ENCODE measurements at places on chromosomes 4 and X.
A peak's percentile ranks its signal among the peaks of the same experiment; 100 is the strongest.

DNA sequence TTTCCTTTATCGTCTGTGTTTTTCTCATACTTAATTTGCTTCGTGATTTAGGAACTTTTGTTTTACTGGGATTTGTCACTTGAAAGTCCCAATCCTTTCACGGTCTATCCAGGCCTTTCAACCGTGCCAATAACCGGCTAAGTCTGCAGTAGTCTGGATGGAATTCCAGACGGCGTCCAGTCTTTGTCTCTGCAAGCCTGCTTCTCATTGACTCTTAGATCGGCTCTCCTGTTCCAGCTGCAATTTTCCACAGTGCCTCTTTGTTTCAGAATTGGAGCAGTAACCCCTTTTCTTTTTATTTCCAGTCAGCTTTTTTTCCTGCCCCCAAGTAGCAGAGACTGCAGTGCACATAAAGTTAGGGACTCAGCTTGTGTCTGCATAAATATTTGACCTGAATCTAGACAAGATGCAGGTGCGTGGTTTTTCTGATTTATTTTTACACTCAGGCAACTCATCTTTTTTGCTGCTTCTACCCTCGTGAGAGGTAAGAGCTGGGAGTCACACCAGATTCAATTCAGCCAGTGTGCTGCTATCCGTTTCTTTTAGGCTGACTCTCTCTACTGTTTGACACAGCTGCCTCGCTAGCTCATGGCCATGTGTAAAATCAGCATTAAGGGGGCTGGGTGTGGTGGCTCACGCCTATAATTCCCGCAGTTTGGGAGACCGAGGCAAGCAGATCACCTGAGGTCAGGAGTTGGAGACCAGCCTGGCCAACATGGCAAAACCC lies 37.4 kb upstream of the DHRSX start:
- DNase-seq = no peak

DNA sequence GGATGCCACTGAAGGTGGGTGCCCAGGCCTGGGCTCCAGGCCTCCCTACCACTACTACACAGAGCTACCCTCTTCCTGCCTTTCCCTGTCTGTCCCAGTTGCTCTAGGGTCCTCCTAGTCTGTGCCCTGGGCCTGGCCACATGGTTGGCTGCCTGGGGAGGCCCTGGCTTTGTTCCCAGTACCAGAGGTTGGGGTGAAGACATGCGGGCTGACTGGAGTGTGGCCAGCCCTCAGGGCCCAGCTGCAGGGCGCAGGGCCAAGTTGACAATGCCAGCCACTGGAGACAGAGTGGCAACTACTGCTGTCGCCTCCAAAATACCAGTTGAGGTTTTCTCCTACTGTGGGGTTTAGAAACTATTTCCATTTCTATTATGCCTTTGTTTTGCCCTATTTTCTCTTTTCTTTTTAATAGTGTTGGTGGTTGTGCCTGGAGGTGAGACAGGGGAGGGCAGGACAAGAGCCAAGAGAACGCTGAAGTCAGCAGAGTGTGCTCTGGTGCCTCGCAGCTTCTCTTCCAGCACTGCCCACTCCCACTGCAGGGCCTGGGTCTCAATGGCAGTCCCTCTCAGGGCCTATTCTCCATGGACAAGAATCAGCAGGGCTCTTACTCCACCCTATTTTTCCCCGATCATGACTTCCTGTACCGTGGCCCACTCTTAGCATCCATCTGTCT lies 32.2 kb upstream of the XPNPEP2 start:
- peak; percentile 39 for DNase-seq

GRCh38 chr4:2929469-2929868 lies 33.7 kb downstream of the NOP14 start:
- DNase-seq = no peak

- no peak for DNase-seq
Measured at GRCh38 chr4:39103291-39103690, 41.3 kb downstream of the KLHL5 start.

DNA sequence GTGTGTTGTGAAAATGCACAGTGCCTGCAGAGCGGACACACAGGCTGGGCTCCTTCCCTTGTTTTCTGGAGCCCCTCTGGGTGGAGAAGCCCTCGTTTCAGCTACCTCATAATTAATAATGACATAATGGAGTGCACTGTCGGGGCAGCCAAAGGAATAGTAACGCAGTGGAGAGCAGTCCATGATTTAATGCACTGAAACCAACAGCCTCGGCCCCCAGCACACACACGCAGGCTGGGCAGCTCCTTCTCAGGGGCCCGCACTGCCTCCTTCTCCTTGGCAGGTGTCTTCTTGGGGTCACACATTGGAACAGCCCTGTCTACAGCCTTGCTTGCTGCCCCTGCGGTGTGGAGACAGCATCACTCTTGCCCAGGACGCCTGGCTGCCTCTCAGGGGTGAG lies 89.2 kb downstream of the DCTD start:
- no peak for DNase-seq

DNA sequence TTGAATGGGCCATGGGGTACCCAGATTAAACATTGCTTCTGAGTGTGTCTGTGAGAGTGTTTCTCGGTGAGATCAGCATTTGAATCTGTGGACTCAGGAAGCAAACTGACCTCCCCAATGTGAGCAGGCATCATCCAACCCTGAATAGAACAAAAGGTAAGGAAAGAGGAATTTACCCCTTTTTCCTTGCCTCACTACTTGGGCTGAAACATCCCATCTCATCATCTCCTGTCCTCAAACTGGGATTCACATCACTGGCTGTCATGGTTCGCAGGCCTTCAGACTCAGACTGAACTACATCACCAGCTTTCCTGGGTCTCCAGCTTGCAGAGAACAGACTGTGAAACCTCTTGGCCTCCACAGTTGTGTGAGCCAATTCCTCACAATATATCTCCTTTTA lies 47.1 kb downstream of the TEC start:
- no peak for DNase-seq

DNA sequence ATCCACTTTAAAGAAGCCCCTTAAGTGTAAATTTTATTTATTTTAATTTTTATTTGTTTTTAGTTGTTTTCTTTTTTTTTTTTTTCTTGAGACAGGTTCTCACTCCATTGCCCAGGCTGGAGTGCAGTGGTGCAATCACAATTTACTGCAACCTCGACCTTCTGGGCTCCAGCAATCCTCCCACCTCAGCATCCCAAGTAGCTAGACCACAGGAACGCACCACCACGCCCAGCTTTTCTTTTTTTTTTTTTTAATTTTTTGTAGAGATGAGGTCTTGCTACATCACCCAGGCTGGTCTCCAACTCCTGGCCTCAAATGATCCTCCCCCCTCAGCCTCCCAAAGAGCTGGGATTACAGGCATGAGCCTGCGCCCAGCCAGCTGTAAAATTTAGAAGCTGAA lies 6.0 kb downstream of the SAT1 start:
- DNase-seq = no peak

DNA sequence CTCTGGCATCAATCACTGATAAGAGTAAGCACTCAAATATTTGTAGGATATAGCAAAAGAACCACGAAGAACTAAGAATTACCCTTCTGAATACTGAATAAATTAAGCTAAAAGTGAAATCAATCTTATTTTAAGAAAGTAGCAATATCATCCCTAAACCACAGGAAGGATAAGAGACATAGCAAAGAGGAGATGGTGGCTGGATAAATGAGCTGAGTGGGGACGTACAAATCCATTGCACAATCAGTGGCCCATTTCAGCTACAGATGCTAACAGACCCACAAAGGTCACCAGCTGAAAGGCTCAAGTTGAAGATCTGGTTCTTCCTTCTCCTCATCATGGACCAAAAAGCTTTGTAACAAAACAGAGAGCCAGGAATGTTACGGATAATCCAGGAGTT lies 77.1 kb downstream of the SLC9A7 start:
- DNase-seq = no peak

DNA sequence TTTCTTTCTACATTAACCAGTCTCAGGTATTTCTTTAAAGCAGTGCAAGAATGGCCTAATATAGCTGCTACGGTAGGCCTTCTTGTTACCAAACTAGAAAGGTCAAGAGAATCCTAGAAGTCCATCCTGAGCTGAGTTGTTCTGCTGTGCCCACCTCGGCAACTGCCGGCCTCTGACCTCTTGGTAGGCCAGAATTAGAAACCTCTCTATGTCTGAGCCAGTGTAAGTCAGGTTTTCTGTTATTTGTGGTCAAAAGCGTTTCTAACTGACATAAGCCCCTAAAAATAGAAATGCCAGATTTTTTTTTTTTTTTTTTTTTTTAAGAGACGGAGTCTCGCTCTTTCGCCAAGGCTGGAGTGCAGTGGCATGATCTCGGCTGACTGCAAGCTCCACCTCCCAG lies 43.1 kb downstream of the SOWAHB start:
- DNase-seq = no peak

DNA sequence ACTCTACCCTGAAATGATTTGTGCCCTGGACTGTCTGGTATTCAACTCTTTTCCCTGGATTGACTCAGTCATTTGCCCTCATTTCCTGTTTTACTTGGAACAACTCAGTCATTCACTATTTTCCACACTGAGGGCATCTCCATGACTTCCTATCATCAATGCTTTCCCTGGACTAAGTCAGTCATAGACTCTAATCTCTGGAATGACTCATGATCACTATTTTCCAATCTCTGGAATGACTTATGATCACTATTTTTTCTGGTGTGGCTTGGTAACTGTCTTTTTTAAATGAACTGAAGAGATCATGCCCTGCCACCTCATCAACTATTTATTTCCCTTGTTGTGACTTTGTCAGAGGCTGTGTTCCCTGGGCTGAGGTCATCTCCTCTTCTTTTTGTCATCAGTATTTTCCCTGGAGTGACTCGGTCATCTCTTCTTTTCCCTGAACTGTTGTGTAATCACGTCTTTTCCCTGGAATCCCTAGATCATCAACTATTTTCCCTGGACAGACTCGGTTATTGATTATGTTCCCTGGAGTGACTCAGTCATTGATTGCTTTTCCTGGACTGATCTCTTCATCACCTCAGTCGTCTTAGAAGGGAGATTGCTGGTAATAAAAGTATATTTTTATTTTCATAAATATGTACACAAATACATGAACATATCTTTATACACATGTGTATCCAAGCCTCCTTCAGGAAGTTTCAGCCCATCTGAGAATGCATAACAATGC lies 327.1 kb upstream of the VCX start:
- DNase-seq = no peak

GRCh38 chrX:39497702-39498265 lies 600.0 kb downstream of the BCOR start:
- no peak for DNase-seq

DNA sequence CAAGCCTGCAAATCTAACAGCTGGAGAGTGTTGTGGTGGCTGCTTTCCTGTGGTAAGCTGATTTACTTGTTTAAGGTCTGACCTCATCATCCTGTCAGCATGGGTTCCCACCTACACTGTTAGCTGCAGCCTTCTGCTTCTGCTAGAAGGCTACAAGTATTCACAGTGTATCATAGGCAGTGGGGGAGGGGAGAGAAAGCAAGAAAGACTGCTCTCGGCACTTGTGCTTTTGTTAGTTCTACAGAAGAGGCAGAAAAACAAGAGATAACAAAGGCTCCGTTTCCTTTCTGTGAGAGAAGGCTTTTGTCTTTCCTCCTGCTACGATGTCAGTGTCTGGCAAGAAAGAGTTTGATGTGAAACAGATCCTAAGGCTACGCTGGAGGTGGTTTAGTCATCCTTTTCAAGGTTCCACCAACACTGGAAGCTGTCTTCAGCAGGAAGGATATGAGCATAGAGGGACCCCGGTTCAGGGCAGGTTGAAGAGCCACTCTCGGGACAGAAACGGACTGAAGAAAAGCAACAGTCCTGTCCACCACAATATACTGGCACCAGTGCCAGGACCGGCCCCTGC lies at the start of gene KLHL4:
Gene KLHL4 (plus strand): TSS at position 232 of the 571 bp plus-strand sequence. CDS start 92 bp downstream, at position 324.
- no peak for DNase-seq

DNA sequence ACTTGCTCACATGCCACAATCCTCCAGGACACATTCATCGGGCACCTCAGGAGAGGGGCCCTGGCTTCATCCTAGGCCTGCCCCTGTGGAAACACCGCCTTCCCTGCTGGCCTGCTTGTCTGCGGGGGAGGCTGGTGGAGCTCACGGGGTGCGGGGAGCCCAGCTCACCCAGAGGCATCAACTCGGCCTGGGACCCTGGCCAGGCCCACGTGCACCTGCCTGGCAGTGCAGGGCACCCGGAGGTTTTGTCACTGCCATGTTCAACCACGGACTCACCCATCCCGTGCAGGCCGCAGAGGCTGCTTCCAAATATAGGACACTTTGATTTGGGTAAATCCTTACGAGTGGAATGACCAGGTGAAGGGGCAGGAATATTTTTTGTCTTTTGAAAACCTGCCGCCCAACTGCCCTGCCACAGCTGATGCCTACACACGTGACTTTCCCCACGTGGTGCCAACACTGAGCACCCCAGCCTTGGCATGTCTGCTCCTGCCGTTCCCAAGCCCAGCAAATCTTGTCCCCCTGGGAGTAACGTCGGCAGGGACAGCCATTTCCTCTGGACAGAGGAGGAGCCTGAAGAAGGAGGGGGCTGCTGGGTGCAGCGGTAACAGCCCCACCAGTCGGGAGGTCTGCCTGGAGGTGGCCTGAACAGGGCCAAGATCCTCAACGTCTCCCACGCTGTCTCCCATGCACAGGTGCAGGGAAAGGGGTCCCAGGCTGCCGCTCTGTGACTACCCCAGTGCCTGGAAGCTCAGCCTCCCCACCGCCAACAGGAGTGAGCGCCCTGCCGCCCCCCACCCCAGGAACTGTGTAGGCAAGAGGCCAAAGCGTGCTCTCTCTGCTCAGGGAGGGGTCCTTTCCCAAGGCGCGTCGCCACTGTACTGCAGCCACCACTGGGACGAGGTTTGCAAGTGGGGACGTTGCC lies 8.5 kb downstream of the MXD4 start:
- peak; percentile 21 for DNase-seq

DNA sequence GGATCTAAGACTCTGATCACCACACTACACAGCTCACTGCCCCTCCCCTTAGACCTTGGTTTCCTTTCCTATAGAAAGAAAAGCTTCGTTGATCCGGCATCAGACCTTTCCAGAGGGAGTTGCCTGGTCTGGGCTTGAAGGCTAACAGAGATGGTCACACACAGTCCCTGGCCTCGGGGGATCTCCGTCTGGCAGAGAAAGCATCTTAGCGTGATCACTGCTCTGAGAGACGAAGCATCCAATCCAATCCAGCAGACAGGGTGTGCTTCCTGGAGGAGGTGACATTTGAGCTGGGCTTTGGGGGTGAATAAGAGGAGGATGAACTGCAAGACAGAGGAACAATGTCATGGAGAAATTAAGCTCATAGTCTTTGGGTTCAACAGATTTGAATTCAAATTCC lies 49.5 kb downstream of the HTRA3 start:
- no peak for DNase-seq

DNA sequence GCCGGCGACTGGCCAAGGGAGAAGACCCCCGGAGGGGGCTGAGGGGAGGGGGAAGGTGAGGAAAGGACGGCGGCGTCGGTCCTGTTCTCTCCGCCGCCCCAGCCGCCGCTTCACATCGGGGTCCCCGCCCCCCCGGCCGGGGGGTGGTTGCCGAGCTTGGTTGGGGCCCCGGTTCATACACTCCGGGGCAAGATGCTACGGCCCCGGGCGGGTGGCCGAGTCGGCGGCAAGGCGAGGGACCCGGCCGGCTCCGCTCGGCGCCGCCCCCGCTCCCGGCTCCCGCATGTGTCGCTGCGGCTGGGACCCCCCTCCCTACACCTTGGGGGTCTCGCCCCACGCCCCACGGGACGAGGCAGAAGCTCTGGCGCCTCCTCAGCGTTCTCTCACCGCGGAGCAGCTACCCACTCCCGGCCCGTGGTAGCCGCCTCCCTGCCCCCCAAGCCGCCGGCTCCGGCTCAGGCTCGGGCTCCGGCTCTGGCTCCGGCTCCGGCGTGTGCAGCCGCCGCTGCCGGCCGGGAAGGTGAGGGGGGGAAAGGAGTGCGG lies 461 bp downstream of the FBXW7 start:
- DNase-seq = peak; percentile 28

GRCh38 chrX:2609431-2610238 lies 81.5 kb upstream of the CD99 start:
- no peak for DNase-seq
